Foreskin keratinocyte (primary cell): ENCODE measurements at places on chromosomes 12 and 14.

DNA sequence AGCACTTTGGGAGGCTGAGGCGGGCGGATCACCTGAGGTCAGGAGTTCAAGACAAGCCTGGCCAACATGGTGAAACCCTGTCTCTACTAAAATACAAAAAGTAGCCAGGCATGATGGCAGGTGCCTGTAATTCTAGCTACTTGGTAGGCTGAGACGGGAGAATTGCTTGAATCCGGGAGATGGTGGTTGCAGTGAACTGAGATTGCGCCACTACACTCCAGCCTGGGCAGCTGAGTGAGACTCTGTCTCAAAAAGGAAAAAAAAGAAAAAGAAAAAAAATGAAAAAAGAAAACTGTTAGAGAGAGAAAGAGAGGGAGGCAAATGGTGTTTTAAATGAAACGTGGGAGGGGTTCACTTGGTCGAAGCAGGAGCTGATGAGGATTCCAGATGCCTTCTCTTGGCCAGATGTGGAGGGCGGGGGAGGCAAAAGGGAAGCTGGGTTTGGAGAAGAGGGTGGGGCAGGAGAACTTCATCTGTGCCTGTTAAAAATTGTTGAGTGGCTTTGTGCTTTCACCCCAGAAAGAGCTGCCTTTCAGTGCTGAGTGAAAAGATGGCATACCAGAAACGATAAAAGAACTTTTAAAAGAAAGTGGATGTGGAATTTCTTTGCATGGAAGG lies 1.1 kb downstream of the EMP1 start:
- no peak for DNase-seq

GRCh38 chr14:39176263-39177167 lies 1.5 kb downstream of the PNN start:
- DNase-seq: no peak

GRCh38 chr14:93906341-93907329 lies 20.5 kb upstream of the FAM181A start:
- no peak for DNase-seq

DNA sequence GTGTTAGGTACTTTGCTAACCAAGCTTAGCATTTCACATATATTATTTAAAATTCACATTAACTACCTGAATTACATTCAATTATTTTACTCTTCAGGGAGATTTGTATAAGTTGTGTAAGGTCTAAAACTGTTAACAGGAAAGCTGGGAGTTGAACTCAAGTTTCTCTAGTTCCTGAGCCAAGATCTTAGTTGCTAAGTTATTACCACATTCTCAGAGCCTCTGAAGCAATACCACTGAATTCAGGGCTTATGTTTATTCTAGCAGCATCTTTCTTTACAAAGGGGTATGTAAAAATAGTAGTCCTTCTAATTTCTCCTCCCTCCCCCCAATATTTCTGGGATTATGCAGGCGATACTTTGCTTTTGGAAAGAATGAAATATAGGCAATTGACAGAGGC lies 786.8 kb downstream of the DIO2 start:
- DNase-seq: no peak

DNA sequence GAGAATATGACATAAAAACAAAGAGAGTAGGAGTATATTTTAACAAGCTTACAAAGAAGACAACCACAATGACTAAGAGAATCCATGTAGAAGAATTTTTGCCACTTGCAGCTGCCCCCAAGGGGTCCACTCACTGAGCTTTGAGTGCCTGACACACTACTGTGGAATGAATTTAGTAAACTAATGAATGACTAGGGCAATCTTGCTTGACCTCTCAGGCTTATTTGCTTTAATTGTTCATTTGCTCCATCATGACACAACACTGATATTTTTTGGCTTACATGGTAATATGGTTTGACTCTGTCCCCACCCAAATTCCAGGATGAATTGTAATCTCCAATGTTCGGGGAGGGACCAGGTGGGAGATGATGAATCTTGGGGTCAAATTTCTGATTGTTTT lies 249.1 kb upstream of the FAR2 start:
- DNase-seq: peak; percentile 97

DNA sequence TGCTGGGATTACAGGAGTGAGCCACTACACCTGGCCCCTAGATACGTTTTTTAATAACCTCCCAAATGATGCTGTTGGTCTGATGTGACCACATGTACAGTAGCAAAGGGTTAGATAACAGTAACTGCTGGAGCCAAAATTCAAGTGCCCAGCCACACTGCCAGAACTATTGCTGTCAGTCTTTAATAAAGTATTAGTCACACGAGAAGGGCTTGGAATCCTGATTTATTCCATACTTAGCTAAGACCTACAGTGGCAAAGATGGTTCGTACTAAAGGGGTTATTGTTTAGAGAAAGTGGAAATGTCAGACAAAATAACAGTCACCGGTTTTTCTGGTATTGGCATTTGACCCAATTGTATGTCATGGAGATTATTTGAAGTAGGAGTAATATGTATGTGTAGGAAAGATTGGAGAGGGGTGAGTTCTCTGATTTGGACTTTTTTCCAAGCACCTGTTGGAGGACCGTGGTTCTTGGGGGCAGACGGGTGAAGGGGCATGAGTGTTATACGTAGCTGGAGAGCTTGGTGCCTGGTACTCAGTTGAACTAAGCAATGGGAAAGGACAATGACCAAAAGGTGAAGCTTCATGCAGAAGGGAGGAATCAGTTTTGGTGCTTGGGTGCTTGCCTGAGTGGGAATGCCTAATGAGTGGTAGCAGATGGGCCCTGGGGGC lies 9.7 kb downstream of the TUBA1C start:
- no peak for DNase-seq

GRCh38 chr14:21059842-21060613 lies 2.4 kb downstream of the RNASE8 start:
- DNase-seq: no peak

DNA sequence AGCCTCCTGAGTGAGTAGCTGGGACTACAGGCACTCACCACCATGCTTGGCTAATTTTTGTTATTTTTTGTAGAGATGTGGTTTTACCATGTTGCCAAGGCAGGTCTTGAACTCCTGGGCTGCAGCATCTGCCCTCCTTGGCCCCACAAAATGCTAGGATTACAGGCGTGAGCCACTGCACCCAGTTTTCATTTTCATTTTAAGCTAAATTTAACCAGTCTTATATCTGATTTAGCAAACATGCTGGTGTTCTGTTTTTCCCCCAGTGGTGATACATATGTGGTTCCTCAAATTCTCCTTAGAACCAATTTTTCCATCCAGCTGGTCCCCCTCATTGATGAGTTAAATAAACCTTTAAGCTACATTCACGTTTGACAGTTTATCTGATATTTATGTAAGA lies 43.8 kb upstream of the BICD1 start:
- DNase-seq: no peak

DNA sequence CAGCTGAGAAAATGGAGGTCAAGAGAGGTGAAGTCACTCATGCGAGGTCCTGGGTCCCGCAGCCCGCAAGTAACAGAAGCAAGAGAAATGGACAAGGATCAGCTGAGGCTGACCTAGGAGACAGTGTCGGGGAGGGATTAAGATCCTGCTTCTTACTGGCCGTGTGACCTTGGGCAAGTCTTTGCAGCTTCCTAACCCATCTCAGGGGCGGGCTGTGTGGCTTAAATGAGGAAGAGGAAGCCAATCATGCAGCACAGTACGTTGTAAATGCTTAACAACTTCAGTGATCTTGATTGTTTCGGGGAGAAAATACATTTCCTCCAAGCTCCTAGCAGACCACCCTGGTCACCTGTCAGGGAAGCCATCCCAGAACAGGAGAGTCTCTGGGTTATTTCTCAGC lies 7.1 kb upstream of the PGF start:
- DNase-seq: no peak

- no peak for DNase-seq
Observed at GRCh38 chr14:34604995-34605394, 25.0 kb downstream of the SNX6 start.

DNA sequence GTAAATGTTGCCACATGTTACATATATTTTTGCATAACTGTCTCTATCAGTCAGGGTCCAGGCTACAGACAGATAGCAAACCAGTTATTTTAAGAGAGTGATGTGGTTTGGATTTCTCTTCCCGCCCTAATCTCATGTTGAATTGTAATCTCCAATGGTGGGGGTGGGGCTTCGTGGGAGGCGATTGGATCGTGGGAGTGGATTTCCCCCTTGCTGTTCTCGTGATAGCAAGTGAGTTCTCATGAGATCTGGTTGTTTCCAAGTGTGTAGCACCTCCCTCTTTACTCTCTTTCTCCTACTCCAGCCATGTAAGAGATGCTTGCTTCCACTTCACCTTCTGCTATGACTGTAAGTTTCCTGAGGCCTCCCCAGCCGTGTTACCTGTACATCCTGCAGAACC lies 704.2 kb upstream of the TBX3 start:
- DNase-seq: no peak

- peak; percentile 83 for DNase-seq
Observed at GRCh38 chr12:33587784-33588712, 148.4 kb upstream of the SYT10 start.

DNA sequence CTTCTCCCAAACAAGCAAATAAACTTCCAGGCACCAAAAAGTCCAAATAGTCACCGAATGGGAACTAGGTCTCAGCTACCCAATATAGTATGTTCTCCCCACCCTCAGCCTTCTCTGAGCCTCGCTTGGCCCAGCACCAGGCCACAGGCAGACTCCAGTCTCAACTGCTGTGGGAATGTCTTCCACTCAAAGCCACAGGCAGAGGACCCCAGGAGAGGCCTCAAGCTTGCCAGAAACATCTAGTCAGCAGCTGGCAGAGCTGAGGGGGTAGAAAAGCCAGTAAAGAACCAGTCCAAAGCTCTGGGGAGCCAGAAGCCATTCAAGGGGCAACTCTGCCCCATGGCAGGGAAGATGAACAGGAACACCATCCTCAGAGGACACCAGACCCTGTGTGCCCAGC lies 41.8 kb downstream of the FMNL3 start:
- no peak for DNase-seq

DNA sequence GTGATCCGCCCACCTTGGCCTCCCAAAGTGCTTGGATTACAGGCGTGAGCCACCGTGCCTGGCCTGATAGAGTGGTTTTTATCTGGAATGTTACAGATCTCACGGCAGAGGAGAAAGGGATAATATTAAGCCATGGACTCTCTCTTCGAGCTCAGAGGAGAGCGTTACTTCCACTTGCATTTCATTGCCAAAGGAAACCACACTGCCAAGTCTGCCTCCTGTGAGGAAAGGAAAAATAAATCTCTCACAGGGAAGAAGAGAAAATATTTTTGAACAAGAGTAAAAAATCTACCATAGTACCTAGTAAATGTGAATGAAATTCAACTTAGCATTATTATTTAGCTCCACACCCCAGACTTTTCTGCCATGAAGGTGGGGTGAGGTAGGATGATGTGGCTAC lies 319.2 kb upstream of the PRICKLE1 start:
- no peak for DNase-seq

DNA sequence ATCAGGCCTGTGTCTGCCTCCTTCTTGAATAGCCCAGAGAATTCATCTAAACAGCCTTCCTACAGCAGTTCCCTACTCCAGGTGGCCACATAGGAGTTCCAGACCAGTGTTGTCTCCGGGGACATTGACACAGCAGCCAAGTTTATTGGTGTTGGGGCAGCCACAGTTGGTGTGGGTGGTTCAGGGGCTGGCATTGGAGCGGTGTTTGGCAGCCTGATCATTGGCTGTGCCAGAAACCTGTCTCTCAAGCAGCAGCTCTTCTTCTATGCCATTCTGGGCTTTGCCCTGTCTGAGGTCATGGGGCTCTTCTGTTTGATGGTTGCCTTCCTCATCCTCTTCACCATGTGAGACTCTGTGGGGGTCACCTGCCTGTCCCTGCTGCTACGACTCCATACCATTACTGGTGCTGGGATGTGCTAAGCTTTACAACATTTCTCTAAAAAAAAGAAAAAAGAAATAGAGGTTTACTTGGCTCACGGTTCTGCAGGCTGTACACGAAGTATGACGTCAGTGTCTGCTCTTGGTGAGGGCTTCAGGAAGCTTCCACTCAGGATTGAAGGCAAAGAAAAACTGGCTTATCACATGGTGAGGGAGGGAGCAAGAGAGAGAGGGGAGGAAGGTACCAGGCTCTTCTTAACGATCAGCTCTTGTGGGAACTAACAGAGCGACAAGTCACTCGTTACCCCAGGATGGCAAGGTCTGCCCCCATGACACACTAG lies 57.5 kb downstream of the CHST11 start:
- no peak for DNase-seq

- no peak for DNase-seq
Observed at GRCh38 chr12:122793685-122794106, 19.3 kb downstream of the CCDC62 start.

- DNase-seq: no peak
Observed at GRCh38 chr14:90976101-90976500, 84.3 kb downstream of the RPS6KA5 start.

GRCh38 chr12:20421421-20421820 lies 53.1 kb downstream of the PDE3A start:
- no peak for DNase-seq

DNA sequence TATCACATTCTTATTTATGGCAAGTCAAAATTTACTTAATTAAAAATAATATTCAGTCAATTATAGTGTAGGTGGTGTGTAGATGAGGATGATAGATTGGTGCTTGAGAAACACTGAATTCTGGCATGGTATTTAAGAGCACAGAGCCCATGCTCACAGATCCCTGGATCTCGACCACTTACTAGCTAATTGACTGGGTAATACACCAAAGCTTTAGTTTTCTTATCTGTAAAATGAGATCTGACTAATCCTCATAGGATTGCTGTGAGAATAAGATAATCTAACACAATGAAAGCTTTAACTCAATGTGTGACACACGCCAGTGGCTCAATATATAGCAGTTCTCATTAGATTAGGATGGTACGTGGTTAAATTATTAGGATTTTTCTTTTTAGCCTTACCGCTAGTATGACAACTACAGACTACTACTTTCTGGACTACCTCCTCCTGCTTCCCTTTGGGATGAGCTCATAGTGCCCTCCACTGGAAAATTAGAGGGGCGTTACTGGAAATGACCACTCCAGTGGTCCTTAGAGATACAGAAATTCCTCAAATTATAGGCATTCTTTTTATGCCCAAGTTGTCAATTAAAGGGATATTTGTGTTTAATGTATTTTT lies 482.8 kb upstream of the TBX3 start:
- no peak for DNase-seq

DNA sequence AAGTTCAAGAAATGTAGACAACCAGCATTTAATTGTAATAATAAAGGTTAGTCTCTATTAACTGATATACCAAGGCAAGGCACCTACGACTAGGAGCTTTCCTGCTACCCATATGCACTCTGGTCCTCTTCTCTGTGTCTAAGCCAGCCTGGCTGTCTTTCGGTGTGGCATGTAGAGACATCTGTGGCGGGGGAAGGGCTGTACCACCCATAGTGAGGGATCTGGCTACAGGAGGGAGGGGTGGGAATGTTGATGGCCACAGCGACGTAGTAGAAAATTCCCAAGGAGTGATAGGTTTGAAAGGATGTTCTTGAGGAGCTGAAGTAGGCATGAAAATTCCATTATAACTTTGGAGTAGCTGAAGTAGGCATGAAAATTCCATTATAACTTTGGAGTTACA lies 344.2 kb downstream of the ATP23 start:
- DNase-seq: no peak

GRCh38 chr12:4307593-4308333 lies 13.2 kb upstream of the TIGAR start:
- DNase-seq: peak; percentile 92

- no peak for DNase-seq
Observed at GRCh38 chr12:120825337-120825736, 78.8 kb downstream of the SPPL3 start.

- DNase-seq: peak; percentile 78
Observed at GRCh38 chr14:99575043-99576023, 28.7 kb downstream of the CCDC85C start.
